ENCODE measurements at places on chromosomes 5 and 9. TPM values are rescaled to one million over a fixed set of nuclear protein-coding genes. Genes with fewer than 3 reads are reported as not detected.

GRCh38 chr5:12691330-12691729 is 787.1 kb upstream of the CTNND2 start:
- no peak for DNase-seq

GRCh38 chr9:83432104-83432627 is 106.0 kb downstream of the FRMD3 start:
- peak; percentile 61 for DNase-seq

- DNase-seq, result no peak
These were observed 205.6 kb downstream of the C9orf50 start for GRCh38 chr9:129414993-129415941.

DNA sequence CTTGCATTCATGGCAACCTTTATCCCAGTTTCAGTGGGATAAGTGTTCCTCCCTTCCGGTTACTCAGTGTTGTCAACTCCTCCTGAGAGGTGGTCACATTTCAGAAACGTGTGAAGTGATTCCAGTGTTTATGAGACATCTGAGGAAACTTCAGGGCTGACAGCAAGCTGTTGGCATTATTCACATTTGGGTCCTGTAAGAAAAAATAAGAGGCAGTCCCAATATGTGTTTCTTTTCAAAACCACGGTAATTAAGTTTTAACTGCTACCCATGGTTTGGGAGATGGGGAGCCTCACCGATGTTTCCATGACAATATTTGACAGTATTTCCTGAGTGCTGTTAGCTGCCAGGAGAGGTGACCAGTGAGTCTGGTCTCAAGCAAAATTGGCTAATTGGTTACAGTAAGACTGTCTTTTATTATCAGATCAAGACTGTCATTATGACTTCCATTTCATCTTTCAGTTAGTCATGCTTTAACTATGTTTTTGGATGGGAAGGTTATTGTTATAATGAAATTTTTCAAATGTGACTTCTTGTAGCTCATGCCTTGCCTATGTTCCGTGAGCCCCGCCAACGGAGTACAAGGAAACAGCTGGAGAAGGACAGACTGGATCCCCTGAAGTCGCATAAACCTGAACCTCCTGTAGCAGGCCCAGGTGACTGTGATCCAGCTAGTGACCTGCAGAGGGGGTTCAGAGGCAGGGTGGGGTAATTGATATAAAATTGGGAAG is 115.3 kb downstream of the GDNF start:
- no peak for DNase-seq

DNA sequence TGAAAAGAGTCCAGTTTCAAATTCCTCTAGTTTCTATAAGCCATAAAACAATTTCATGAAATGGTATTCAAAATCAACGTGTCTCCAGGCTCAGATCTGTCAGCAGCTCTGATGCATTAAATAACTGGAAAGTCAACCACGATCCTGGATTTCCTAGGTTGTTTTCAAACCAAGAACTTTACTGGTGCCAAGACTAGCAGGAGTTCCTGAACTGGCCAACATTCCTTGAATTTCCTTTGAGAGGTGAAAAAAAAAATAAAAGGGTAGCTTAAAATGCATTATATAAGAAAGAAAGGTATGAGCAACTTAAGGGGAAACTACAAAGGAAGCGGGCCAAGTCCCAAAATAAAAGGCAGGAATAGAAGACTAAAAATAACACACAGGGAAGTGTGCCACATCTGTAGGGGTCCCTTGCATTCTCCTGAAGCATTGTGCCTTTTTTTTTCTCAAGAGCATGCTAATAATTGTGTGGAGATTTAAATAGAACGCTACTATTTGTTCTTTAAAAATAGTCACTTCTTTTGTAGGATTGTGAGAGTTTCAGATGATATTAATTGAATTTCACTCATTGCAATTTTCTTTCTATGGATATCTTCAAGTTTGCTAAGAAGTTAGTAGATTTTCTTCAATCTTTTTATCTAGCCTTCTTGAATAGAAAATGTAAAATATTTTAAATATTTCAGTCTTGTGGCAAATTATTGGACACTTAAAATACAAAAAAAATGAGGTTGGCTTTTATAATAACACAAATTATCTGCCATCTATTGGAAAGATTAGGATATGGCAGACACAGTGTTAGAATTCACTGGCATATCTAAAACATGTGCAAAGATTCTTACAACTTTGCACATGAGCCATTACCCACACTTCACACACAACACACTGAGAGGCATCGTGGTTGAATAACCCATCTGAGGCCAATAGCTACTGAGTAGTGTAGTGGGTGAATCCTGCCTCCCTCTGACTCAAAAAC is 15.3 kb downstream of the ESM1 start:
- DNase-seq, result no peak

GRCh38 chr5:54629115-54629514 is 111.6 kb downstream of the SNX18 start:
- DNase-seq, result no peak

- DNase-seq, result no peak
These were observed 8.1 kb downstream of the SPINK14 start for GRCh38 chr5:148176480-148176879.

SLC4A9 gene
- not detected for total RNA-seq

SURF2 gene
- 14.0 TPM for total RNA-seq

- DNase-seq, result no peak
These were observed 27.6 kb downstream of the PTGS1 start for GRCh38 chr9:122398371-122398924.

DNA sequence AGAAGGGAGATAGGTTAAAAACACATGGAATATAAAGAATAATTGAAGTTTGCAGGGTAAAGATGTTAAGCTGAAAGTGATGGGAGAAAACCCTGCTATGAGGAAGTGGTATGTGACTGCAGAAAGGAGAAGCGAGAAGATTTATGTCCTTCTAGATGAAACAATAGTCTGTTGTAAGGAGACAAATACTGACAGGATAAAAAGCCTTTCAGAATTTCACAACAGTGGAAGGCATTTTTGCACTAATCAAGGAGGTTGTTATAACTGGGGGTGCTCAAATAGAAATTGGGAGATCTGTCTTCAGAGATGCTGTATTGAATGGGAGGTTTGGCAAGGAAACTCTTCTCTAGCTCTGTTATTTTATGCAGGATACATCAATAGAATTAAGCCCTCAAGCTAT is 69.6 kb downstream of the NMUR2 start:
- DNase-seq, result no peak

CYSRT1 gene
- 0.24 TPM for total RNA-seq

DNA sequence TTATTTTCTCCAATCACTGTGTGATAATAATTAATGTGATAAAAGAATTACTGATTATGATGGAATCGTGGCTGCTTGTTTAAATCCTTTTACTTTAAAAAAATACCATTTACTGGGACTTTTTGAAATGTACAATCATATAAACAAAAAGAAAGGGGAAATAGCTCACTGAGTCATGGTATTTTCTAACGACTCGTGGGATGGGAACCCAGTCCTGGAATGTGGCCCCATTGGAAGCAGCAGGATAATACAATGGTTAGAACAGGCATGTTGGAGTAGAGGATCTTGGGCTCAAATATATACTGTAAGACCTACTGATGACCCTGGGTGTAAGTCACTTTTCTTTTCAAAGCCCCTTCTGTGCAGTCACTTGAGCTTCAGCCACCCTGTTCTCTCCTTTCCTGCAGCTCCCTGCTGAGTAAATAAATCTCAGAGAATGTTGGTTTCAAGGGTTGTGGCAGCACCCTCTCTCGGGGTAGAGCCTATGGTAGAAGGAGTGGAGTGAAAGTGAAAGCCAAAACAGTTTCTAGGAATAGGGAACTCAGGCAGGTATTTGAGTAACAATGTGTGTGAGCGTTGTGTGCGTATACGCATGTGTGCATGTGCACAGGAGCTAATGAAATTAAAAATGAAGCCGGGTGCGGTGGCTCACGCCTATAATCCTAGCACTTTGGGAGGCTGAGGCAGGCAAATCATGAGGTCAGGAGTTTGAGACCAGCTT is 40.8 kb upstream of the LARP1 start:
- no peak for DNase-seq

GRCh38 chr5:6638236-6638635 is 5.0 kb downstream of the SRD5A1 start:
- DNase-seq, result no peak

DNA sequence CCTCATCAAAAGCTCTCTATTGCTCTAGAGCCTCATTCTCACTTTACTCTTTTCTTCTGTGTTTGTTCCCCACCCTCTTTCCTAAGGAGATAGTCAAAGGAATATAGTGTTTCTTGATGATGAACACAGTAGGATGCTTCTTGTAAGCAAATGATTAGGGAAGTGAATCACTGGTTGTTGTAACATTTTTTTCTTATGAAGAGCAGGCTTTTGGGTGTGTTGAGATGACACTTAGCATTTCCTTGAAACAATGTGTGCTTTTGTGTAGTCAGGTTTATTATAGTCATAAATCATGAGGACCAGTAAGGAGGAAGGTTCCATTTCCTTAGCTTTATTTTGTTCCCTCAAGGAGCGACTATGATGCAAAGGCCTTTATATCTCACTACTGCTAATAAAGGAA is 1991.3 kb upstream of the C9orf72 start:
- no peak for DNase-seq

GRCh38 chr9:37032713-37033112 is 1.4 kb downstream of the PAX5 start:
- no peak for DNase-seq

GRCh38 chr9:134304261-134304660 is 22.0 kb upstream of the RXRA start:
- DNase-seq, result no peak

CARD6 gene
- 6.5 TPM for total RNA-seq

DNA sequence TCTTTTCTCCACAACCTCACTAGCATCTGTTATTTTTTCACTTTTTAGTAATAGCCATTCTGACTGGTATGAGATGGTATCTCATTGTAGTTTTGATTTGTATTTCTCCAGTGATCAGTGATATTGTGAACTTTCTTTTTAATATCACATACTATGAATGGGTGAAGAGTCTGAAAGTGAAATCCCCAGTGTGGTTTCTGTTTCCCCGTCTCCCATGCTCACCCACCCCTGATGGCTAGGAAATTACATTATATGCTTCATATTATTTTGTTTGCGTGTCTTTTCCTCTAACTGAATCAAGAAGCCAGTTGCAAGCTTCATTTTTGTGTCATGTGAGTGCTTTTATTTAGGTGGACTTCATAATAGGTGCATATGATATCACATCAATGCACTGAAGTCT is 171.1 kb downstream of the ARHGAP26 start:
- no peak for DNase-seq

GRCh38 chr9:91790917-91791316 is 159.1 kb downstream of the ROR2 start:
- DNase-seq, result no peak

CDC37L1 gene
- total RNA-seq, result 30.2 TPM

RFX3 gene
- 3.7 TPM for total RNA-seq

UGT3A1 gene
- not detected for total RNA-seq

GRCh38 chr9:133855802-133856521 is 117.8 kb upstream of the SARDH start:
- DNase-seq, result peak; percentile 53

CA9 gene
- not detected for total RNA-seq

NKD2 gene
- 0.87 TPM for total RNA-seq

GLDC gene
- total RNA-seq, result not detected

- DNase-seq, result no peak
These were observed 2.9 kb downstream of the TTC23L start for GRCh38 chr5:34841816-34842215.

HACD4 gene
- 2.4 TPM for total RNA-seq

FOXD4L3 gene
- total RNA-seq, result not detected

TXNDC8 gene
- total RNA-seq, result not detected

DNA sequence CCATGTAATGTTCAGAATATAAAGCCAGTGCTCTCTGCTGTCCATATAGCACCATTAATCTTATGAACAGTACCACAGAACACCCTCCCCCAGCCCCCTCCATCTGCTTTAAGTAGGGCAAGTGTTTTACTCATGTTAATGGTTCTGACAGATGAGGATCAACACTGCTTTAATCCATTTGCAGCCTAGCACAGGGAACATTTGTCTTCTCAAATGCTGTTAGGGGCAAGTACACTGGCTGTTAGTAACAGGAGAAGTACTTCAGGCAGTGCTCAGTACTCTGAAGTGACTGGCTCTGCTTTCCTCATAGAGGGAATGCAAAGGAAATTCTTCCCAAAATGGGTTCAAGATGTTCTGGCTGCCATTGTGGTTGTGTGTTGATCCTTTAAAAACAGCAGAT is 202.6 kb downstream of the DCP2 start:
- DNase-seq, result no peak

TAS2R1 gene
- not detected for total RNA-seq

DNA sequence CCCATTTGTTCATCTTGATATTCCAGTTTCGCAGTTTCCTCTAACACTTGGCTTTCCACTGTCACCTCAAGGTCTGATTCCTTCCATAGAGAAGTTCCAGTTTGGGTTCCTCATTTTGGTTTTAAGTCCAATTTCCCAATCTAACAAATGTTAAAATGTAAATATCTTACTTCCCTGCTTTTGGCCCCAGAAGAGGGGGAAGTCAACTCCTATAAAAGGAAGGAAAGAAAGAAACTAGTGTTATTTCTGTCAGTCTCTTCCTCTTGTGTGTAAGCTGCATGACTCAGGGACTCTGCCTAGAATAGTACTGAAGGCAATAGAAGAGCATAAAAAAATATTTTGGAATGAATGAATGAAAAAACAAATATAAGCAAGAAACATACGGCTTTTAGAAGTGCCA is 127.5 kb upstream of the CCNG1 start:
- no peak for DNase-seq

LRRTM2 gene
- not detected for total RNA-seq

- DNase-seq, result no peak
These were observed 490.5 kb upstream of the ZNF608 start for GRCh38 chr5:125236981-125237380.

DNA sequence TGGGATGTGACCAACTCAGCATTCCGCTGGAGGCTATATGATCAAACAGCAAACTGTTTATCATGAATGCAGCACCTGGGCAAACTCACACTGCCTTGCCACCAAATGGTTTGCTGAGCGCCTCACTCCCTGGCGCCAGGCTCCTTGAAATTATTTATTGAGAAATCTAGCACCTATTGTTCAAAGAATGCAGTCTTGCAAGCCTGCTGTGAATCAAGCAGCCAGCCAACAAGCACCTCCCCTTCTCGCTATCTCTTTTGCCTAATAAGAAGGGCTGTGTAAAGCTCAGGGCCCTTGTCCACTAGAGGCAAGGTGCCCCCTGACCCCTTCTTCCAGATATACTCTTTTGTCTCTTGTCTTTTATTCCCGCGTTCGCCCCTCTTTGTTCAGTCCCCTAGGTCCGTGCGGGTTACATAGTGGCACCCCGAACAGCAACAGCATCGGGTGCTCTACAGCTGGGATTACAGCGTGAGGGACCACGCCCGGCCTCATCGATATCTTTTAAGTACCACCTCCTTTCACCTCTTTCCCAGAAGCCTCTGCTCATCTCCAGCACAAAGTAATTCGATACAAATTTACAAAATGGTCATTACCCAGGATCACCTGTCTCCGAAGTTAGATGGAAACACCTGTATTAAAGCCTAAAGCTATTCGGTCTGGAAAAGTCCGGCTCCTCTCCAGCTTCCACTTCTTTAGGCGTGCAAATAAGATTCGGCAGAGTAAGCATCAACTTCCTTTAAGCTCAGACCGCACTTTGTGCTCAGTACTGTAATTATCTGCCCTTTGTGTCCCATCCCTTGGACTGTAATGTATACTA is 896 bp downstream of the RIGI start:
- no peak for DNase-seq

- no peak for DNase-seq
These were observed 50.3 kb downstream of the ZNF462 start for GRCh38 chr9:106913276-106913675.

Measured in heart left ventricle (tissue), 16 donors.